Right cardiac atrium (tissue), 5 donors: ENCODE measurements at places on chromosomes 16 and 17. TPM values are rescaled to one million over a fixed set of nuclear protein-coding genes. Genes with fewer than 3 reads are reported as not detected.
A peak's percentile ranks its signal among the peaks of the same experiment; 100 is the strongest.

KIFC3 gene
- polyA plus RNA-seq = 39.9 TPM

MED9 gene
- 38.5 TPM for polyA plus RNA-seq

EFNB3 gene
- 0.59 TPM for polyA plus RNA-seq

CACNG5 gene
- polyA plus RNA-seq = not detected

DNA sequence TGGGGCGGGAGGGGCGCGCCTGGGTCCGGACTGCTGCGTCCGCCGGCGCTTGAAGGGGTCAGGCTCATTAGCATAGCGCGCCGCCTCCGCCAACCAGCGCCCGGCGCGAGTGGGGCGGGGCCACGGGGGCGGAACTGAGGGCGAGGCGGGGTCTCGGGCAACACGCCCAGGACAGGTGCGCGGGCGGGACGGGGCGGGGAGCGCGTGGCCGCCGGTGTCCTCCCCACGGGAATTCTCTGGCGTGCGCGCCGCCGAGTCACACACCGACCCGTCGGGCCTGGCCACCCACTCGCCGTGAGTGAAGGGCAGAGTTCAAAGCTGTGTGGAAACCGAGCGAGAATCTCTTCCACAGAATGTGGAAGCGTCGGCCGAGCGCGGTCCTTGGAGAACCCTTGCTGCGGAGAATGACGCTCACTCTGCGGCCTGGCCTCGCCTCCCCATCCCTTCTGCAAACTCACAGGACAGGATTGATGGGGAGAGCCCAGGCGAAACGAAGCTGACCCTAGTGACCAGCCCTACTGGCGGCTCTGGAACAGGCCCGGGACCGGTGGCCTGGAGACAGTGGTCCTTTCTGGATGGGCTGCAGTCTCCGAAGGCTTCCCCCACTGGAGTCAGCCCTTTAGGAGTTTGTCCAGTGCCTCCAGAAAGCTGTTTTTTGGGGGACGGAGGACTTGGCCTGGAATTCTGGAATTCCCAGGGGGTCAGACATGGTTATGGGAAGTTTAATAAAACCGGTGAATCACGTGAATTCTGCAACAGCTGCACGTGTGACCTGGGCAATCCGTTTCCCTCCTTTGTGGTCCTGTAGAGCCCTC lies at the start of gene SNAI3:
Gene SNAI3 (minus strand): TSS at position 69 of the 815 bp plus-strand sequence. CDS start 101 bp downstream, outside the sequence.
- DNase-seq = peak; percentile 92

GRCh38 chr16:68707340-68708152 lies 29.5 kb upstream of the CDH1 start:
- DNase-seq = peak; percentile 54

DNA sequence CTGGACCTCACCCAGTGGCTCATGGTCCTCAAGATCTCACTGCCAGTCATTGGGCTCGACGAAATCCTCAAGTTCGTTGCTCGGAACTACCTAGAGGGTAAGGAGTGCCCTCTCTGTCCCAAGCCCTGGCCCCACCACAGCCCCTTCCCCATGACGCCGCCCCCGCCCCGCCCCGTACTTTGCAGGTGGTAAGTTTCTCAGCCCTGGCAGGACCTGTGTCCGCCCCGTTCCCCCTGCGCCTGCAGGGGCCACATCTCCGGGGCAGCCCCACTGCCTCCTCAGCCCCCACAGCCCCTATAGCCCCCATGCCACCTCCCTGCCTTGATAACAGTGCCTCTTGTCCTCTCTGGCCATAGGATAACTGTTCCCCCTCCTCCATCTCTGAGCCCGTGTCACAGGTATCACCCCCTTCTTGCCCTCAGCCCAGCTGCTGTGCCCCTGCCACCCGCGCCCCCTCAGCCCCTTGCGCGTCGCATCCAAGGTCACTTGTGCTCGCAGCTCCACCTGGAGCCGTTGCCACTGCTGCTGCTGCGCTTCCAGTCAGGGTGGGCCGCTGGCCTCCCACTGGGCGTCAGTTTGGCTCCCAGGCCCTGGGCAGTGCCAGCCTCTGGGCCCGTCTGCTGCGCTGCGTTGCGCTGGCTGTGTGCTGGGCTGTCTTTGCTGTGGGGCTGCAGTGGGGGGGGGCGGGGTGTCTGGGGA lies 21.5 kb downstream of the RABEP2 start:
- DNase-seq = no peak

- DNase-seq = peak; percentile 55
Observed at GRCh38 chr16:58501242-58502131, 1.5 kb downstream of the NDRG4 start.

- DNase-seq = no peak
Observed at GRCh38 chr16:89953671-89954406, 5.3 kb downstream of the DEF8 start.
